ENCODE measurements at places on chromosomes 6 and 20.

- peak; percentile 61 for DNase-seq
These were observed 44.6 kb downstream of the SYNJ2 start for GRCh38 chr6:158026054-158026900.

DNA sequence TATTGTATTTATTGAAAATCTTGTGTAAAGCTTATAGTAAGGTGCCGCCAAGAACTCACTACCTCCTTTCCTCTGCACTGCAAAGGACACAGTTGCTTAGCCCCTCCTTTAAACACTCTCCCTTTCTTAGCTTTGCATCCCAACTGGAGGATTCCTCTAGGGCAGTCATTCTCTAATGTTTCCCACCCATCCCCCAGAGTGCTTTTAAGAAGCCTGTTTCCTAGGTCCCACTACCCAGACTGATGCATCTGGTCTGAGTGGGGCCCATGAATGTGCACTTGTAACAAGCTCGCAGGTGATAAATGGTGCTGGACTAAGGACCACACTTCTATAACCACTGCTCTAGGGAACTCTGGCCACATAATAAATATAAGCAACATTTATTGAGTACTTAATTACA, 55.2 kb downstream of the B4GALT5 start:
- DNase-seq: no peak

DNA sequence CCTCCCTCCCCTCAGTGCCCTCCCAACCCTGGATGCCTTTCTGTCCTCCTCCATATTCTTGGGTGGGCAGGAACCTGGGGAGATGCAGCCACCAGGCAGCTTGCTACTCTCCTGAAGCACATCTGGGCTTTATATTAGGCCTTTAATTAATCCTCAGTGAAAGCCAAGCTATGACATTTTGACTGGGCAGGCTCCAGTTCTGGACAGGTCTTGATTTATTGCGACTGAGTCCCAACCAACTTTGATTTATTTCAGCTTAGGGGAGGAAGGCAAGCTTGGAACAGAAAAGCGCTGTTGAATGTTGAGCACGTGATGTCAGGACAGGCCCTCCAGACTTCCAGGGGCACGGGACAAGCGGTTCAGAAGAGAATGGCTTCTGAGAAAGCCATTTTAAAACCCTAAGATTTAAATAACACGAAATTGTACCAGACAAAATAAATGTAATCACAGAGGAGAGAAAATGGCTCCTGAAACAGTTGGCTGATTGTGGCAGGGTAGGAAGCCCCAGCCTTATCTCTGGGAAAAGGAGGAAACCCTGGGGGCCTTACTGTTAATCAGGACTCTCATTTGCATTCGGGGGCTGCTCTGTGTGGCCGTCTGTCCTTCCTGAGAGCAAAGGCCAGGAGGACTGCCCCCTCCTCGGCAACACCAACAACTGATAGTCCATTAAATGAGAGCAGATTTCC, 294.2 kb downstream of the FOXC1 start:
- DNase-seq: no peak

DNA sequence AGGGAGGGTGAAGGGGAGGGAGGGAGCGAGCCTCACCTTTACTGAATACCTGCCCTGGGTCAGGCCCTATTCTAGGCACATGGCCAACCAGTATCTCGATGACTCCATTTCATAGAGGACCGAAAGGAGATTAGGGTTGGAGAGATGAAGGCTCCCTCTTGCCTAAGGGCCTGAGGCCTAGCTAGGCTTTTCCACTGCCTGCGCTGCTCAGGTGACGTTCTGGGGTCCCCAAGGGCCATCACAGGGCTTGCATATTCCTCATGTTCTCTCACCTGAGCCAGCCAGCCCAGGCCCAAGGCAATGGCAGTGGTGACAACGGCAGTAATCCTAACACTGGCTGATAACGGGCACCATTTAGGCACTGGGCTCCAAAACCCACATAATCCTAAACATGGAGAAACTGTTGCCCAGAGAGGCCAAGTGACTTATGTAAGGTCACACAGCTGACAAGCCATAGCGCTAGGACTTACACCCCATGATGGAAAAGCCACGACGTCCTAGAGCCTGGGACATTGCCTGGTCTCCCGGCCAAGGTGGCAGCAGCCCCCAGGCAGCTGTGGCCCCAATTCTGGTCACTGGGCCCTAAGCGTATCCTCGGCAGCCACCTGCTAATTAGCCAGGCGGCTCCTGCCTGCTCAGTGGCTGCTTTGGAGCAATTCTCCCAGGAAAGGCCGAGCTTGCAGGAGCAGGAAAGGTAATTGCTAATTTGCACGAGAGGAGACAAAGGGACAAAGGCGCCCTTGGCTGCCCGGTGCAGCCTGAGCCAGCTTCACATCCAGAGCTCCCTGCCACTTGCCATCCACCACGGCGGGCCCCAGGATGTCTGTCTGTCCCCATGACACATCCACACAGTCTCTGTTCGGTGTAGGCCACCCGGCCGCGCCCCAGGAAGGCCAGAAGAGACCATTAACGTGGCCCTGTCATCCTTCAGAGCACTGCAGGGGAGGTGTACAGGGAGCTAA, 21.5 kb downstream of the NOL4L start:
- no peak for DNase-seq

- DNase-seq: no peak
These were observed 90.9 kb downstream of the GJA10 start for GRCh38 chr6:89984926-89985750.

GRCh38 chr6:8875986-8876385, 440.6 kb upstream of the SLC35B3 start:
- DNase-seq: no peak

GRCh38 chr6:152277826-152278329, 359.3 kb downstream of the SYNE1 start:
- DNase-seq: no peak

DNA sequence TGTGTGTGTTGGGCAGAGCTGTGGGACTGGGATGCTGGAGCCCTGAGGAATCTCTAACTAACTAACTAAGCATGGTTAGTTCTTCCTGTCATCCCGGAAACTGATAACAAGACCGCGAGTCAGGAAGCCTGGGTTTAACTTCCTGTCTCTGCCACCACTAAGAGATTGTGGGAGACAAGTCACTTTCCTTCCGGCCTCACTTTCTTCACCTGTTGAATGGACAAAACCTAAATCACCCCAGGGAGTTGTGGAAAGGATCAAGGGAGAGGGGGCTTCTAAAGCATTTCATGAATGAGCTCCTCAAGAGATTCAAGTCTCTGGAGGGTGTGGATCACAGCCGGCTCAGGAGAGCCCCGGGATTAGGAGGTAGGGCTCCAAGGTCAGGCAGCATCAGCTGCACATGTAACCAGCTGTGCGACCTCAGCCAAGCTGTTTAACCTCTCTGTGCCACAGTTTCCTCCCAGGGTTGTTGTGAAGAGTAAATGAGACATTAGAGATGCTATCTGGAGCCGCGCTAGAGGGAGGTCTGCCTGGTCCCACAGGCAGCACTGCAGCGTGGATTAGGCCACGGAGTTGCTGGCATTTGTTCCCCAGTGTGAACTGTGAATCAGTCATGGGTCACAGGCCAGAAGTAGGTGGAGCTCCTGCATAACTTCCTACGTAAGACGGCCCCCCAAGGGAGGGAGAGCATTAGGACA, 105.1 kb downstream of the TOX2 start:
- DNase-seq: no peak

DNA sequence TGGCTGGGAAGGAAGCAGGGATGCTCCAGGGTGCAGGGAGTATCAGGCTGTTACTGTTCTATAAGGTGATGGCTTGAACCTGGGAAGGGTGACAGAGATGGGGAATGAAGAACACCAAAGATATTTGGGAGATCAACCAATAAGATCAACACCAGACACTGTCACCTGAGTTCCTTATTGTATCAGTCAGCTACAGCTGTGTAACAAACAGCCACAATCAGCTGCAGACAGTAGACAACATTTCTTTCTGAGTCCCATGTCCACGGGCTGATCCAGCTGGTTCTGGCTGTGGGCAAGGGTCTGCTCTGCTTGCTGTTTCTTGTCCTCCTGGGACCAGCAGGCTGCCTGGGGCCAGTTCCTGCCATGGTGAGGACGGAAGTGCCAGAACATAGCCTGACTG, 31.3 kb upstream of the SLCO4A1 start:
- DNase-seq: no peak
